Effector memory CD4-positive, alpha-beta T cell (primary cell): ENCODE measurements at places on chromosomes 2 and 18.
A peak's percentile ranks its signal among the peaks of the same experiment; 100 is the strongest.

DNA sequence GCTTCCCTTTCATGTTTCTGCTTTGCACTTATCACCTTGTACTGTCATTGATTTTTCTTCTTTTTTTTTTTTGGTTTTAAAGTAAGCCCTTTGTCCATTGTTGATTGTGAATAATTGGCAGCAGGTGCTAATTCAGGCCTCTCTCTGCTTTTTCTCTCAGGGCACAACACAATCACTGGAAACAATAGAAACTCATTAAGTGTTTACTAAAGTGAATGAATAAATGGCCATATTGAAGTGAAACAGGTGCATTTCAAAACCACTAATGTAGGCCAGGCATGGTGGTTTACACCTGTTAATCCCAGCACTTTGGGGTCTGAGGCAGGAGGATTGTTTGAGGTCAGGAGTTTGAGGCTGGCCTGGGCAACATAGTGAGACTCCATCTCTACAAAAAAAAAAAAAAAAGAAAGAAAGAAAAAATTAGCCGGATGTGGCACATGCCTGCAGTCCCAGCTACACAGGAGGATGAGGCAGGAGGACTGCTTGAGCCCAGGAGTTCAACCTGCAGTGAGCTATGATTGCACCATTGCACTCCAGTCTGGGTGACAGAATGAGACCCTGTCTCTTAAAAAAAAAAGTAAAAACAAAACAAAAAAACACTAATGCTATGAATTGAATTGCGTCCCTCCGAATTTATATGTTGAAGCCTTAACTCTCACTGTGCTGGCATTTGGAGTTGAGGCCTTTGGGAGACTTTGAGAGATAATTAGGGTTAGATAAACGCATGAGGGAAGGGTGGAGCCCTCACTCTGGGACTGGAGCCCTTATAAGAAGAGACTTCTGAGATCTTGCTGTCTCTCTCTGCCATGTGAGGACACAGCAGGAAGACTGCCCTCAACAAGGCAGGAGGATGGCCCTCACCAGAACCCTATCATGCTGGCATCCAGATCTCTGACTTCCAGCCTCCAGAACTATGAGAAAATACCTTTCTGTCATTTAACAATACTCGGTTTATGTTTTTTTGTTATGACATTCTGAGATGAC lies 19.9 kb downstream of the SLC38A11 start:
- H3K36me3 ChIP-seq = no peaks in the 10 kb centered on the region
- DNase-seq = no peak
- H3K4me3 ChIP-seq = no peak overlapping the region
- no peak overlapping the region for H3K27ac ChIP-seq

- no peaks in the 10 kb centered on the region for H3K36me3 ChIP-seq
- H3K27me3 ChIP-seq = no peaks in the 10 kb centered on the region
- no peak overlapping the region for H3K27ac ChIP-seq
Observed at GRCh38 chr2:102891296-102891695, 129.5 kb downstream of the TMEM182 start.

DNA sequence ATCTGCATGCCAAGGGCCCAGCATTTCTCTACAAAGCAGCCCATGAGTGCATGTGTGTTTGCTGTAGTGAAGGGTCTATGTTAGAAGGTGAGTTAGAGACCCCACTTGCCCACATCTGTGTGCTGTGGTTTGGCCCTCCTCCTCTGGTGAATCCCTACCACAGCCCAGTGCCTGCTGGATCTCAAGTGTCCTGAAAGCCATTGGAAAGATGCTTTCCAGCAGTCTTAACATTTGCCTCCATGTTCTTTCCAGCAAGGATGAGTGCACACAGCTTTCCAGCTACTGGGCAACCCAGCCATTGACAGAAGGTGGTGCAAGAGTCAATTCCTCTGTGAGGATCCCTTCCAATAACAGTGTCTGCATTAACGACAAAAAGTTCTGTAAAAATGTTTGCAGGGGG lies 13.6 kb downstream of the CRIM1 start:
- no peak overlapping the region for H3K4me3 ChIP-seq
- no peak for DNase-seq
- H3K4me1 ChIP-seq = no peaks in the 10 kb centered on the region
- H3K27me3 ChIP-seq = no peaks in the 10 kb centered on the region
- H3K36me3 ChIP-seq = no peaks in the 10 kb centered on the region

DNA sequence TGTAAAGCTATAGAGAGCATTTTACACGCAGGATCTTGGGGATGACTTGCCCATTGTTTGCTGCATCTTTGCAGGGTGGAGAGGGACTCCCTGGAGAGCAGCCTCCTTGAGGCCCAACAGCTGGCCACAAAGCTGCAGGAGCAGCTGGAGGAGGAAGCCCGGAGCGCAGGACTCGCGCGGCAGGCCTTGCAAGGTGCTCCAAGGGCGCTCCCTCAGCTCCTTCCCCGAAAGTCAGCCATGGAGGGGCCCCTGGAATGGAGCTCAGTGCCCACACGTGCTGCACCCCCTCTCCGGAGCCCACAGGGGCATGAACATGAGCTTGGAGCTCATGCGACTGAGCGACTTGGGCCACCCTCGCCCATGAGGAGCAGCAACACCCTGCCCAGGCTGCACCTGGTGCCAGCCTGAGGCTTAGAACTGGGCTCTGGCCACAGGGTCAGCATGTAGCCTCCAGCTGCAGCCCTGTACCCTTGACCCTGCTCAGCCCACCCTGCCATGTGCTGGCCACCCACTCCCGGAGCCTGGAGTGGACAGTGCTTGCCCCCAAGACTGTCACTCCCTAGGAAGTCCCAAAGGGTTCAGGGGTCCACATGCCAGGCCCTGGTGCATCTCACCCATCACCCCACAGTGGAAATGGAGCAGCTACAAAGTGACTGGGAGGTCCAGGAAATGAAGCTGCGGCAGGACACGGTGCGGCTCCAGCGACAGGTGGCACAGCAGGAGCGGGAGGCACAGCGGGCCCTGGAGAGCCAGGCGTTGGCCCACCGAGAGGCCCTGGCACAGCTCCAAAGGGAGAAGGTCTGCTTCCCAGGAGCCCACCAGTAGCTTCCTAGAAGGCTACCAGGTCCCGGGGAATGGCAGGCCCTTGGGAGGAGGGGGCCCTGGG lies 43.0 kb downstream of the CROCC2 start:
- H3K27me3 ChIP-seq = no peaks in the 10 kb centered on the region
- no peak overlapping the region for H3K4me3 ChIP-seq

DNA sequence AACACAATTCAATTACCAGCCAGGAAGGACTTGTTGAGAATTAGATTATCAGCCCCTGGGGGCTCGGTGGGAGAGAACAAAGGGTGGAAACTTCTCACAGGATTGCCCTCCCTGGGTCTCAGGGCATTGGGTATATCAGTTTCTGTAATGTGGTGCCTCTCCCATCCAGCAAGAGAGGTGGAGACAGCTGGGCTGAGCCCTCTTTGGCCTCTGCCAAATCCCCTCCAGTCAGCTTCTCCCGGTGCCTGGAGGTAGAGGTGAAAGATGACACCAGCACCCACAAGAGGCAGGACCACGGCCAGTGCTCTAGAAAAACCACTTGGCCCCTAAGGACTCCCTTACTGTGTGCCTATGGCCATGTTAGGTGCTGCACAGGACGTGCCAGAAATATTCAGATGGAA lies 179.7 kb downstream of the HAUS1 start:
- H3K4me3 ChIP-seq = no peak overlapping the region
- H3K27me3 ChIP-seq = no peaks in the 10 kb centered on the region
- no peaks in the 10 kb centered on the region for H3K4me1 ChIP-seq

- H3K4me3 ChIP-seq = no peak overlapping the region
- no peaks in the 10 kb centered on the region for H3K4me1 ChIP-seq
- no peaks in the 10 kb centered on the region for H3K27me3 ChIP-seq
- no peaks in the 10 kb centered on the region for H3K36me3 ChIP-seq
- no peak overlapping the region for H3K27ac ChIP-seq
Observed at GRCh38 chr2:118295592-118296390, 207.5 kb downstream of the INSIG2 start.

GRCh38 chr2:88199912-88200682 lies 30.0 kb downstream of the THNSL2 start:
- no peak overlapping the region for H3K27ac ChIP-seq
- no peak overlapping the region for H3K4me3 ChIP-seq

GRCh38 chr18:59540780-59541179 lies 156.4 kb downstream of the CCBE1 start:
- no peaks in the 10 kb centered on the region for H3K27me3 ChIP-seq
- DNase-seq = no peak
- H3K4me3 ChIP-seq = no peak overlapping the region
- H3K4me1 ChIP-seq = no peaks in the 10 kb centered on the region
- no peak overlapping the region for H3K27ac ChIP-seq

DNA sequence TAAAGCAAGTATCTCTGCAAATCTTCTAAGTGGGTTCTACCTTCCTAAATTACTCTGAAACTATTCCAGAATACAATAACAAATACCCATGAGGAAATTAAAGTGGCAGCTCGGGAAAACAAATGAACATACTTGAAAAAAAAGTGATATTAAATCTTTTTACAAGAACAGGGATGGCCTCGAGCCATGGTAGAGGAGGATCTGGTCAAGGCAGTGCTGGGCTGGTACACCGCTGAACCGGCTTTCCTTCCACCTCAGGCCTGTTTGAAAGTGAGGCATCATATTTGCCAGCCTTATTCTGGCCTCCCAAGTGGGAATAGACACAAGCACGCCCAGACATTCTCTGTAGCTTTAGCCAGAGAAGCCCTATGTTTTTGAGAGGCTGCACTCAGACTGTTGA lies 124.5 kb upstream of the CDCA7 start:
- H3K4me1 ChIP-seq = no peaks in the 10 kb centered on the region
- no peak overlapping the region for H3K4me3 ChIP-seq
- DNase-seq = no peak

DNA sequence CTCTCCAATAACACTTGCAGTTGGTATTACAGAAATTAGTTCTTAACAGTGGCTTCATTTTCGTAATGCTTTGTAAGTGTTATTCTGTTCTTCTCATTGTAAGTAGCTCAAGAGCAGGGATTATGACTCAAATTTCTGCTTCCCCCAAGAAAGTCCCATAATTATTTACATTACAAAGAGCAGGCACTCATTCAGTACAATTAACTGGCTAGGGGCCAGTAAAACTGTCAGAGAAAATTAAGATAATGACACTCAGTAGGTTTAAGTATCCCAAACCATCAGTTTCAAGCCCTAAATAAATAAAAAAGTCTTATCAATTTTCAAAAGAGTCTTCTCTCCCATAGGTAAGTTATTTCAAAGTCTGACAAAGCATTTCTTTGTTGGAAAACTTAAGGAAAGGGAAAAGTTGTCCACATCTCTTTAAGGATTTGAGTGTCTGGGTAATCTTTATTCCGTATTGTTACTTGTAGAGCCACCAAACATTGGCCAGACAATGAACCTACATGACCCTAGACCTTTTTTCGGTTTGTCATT lies 137.1 kb downstream of the ARHGAP28 start:
- no peaks in the 10 kb centered on the region for H3K4me1 ChIP-seq
- H3K27ac ChIP-seq = no peak overlapping the region
- no peak for DNase-seq
- no peak overlapping the region for H3K4me3 ChIP-seq

DNA sequence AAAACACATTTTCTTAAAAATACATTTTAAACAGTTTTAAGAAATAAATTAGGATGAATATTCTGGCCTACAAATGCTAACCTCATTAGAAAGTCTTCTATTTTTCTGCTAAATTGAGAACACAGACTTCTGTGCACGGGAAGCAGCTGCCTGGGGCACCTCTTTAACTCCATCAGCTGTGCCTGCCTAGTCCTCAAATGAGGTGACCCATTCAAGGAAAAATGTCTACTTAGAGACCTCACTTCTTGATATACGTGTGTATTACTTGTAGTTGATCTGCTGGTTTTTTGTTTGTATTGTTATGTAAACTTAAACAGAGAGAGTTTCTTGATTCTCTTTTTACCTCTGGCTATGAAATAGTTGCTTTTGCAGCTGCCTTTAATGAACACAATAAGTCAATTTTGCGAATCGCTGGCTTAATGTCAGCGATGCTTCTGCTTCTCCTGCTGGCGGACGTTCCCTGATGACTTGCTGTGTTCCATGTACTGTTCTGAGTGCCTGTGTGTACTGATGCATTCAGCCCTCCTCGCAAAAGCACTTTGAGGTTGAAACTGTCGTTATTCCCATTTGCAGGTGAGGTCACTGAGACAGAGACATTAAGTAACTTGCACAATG lies 88.7 kb upstream of the TXNDC2 start:
- no peaks in the 10 kb centered on the region for H3K27me3 ChIP-seq
- no peak for DNase-seq
- H3K4me3 ChIP-seq = no peak overlapping the region
- no peaks in the 10 kb centered on the region for H3K36me3 ChIP-seq
- no peak overlapping the region for H3K27ac ChIP-seq
- H3K4me1 ChIP-seq = no peaks in the 10 kb centered on the region

GRCh38 chr2:96773922-96774321 lies 13.2 kb downstream of the CNNM4 start:
- H3K4me1 ChIP-seq = peaks cover 9% of the 10 kb centered on the region
- peak overlapping the region; percentile 80 for H3K4me3 ChIP-seq
- H3K27me3 ChIP-seq = no peaks in the 10 kb centered on the region
- peak overlapping the region; percentile 68 for H3K27ac ChIP-seq
- no peaks in the 10 kb centered on the region for H3K36me3 ChIP-seq

GRCh38 chr2:31694444-31694843 lies 113.7 kb upstream of the SRD5A2 start:
- no peak overlapping the region for H3K4me3 ChIP-seq
- DNase-seq = no peak
- H3K27ac ChIP-seq = no peak overlapping the region
- H3K36me3 ChIP-seq = no peaks in the 10 kb centered on the region

- no peaks in the 10 kb centered on the region for H3K27me3 ChIP-seq
- no peaks in the 10 kb centered on the region for H3K4me1 ChIP-seq
- H3K36me3 ChIP-seq = no peaks in the 10 kb centered on the region
- no peak overlapping the region for H3K4me3 ChIP-seq
Observed at GRCh38 chr18:63004466-63005089, 289.2 kb downstream of the PHLPP1 start.

DNA sequence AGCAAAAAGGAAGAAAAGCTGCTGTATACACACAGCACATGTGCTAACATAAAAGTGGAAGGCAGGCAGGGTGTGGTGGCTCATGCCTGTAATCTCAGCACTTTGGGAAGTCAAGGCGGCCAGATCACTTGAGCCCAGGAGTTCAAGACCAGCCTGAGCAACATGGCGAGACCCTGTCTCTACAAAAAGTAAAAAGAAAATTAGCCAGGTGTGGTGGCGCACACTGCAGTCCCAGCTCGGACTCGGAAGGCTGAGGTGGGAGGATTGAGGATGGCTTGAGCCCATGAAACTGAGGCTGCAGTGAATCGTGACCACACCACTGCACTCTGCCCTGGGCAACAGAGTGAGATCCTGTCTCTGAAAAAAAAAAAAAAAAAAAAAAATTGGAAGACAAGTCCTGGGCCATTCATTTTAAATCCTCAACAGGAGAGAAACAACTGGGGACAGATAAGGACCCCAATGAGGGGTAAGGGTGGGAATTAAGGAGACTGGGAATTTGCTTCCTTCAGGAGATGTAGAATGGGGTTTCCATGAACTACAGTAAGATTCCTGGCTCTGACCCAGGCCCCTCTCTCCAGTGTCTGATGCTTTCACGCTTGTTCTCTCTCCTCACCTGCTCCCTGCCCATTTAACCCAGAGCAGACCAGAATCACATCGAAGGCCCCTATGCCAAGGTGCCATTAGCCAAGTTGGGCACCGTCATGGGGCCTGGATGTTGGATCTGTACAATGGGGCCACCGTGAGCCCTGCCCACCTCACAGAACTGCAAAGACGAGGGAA lies 29.6 kb downstream of the TNS1 start:
- no peak overlapping the region for H3K27ac ChIP-seq
- no peaks in the 10 kb centered on the region for H3K4me1 ChIP-seq
- no peak for DNase-seq
- no peak overlapping the region for H3K4me3 ChIP-seq

GRCh38 chr2:39124746-39125057 lies 3.9 kb upstream of the SOS1 start:
- no peak for DNase-seq
- peaks cover 33% of the 10 kb centered on the region for H3K4me1 ChIP-seq
- H3K4me3 ChIP-seq = peak overlapping the region; percentile 68
- peak overlapping the region; percentile 88 for H3K27ac ChIP-seq

GRCh38 chr2:144233317-144233716 lies 286.6 kb downstream of the ZEB2 start:
- H3K4me1 ChIP-seq = peaks cover 9% of the 10 kb centered on the region
- H3K27me3 ChIP-seq = no peaks in the 10 kb centered on the region
- no peak overlapping the region for H3K4me3 ChIP-seq
- H3K27ac ChIP-seq = no peak overlapping the region
